Tibial nerve (tissue), 4 donors: ENCODE measurements at places on chromosomes 16 and 17. TPM values are rescaled to one million over a fixed set of nuclear protein-coding genes. Genes with fewer than 3 reads are reported as not detected.

GRCh38 chr16:1762879-1763520, 8.3 kb downstream of the NME3 start:
- DNase-seq = no peak

GRCh38 chr16:29111421-29111820, 126.6 kb downstream of the LAT start:
- no peak for DNase-seq

DNA sequence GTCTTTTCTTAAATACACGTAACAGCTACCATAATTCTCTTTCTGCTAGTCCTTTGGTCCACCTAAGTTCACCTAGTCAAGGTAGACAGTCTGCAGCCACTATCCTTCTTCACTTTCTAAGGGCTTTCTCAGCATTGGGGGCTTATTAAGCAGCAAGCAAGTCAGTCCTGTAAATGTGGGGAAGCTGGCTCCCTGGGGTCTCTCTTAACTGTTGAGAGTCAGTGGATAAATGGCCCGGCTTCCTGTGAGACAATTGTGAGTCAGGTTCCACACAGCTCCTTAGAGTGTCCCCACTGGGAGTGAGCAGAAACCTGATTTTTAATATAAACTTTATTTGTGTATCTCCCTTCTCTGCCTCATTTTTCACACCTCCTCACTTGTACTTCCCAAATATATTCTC, 132.1 kb downstream of the CDH13 start:
- DNase-seq = no peak

GRCh38 chr17:62216847-62217246, 151.8 kb upstream of the MED13 start:
- no peak for DNase-seq

DNA sequence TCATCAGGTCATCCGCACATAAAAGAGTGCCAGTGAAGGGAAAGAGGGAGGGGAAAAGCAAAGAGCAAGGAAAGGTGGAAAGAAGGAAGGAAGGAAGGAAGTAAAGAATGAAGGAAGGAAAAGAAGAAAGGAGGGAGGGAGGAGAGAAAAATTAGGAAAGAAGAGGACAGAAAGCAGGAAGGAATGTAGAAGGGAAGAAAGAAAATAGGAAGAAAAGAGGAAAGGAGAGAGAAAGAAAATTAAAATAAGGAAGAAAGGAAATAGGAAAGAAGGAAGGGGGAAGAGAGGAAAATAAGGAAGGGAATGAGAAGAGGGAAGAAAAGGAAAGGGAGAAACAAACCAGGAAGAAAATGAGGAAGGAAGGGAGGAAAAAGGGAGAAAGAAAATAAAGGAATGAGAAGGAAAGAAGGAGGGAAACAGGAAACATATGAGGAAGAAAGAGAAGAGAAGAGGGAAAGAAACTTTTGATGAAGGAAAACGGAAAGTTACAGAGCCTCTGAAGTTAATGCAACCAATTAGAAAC, 212.6 kb downstream of the XYLT1 start:
- DNase-seq = no peak

GRCh38 chr17:33868899-33869298, 386.2 kb upstream of the CCL2 start:
- no peak for DNase-seq

DNA sequence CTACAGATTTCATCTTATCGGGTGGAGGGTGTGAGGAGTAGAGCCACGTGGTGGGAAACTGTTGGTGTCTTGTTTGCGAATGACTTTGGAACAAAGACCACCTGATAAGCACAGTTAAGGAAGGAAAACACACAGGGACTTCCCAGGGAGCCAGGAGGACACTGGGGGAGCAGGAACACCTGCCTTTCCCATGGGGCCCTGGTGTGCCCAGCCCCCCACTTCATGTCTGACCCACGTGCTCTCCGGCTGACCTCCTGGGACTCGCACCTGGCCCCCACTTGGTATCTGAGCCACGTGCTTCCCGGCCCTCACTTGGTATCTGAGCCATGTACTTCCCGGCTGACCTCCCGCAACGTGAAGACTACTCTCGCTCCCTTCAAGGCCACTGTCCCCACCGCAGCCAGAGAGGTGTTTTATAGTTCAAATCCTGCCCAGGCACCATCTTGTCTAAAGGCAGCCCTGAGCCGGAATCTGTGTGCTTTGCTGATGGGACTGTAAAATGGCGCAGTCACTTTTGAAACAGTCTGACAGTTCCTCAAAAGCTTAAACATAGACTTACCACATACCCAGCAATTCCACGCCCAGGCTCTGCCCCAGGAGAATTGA, 5.4 kb upstream of the CSNK1D start:
- DNase-seq = no peak

GRCh38 chr17:79100405-79100804, 25.8 kb downstream of the ENGASE start:
- no peak for DNase-seq

DNA sequence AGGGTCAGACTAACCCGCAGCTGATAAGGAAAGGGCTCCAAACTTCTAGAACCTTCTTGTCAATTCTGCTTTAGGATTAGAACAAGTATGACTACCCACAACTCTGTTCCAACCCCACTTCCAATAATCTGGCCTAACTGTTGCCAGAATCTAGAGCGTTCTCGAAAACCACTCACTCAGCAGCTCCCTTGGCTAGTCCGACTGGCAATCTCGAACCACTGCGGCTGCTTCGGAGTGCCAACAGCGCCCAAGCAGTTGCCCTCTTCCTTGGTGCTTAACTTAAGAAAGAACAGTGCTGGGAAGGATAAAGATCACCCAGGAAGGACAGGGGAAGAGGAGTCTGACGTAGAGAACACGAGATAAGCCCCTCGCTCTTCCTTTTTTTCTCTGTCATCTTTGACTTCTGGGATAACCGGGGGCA, 818 bp downstream of the DNAJC7 start:
- no peak for DNase-seq

- DNase-seq = peak; percentile 30
Observed at GRCh38 chr17:3012926-3013581, 50.4 kb downstream of the OR1D5 start.

DNA sequence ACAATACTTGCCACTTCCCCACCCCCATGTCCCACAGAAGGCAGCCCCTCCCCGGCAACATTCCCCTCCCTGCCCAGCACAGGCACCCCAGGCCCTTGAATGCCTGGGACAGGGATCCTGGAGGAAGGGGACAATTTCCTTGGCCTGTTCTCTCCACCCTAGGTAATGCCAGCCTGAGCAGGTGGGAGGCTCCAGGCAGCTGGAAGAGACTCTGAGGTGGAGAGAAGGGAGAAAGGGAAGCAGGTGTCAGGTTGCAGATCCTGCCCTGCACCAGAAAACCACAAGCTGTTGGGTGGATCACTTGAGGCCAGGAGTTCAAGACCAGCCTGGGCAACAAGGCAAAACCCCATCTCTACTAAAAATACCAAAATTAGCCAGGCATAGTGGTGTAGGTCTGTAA, 8.9 kb downstream of the MPP2 start:
- no peak for DNase-seq

DNA sequence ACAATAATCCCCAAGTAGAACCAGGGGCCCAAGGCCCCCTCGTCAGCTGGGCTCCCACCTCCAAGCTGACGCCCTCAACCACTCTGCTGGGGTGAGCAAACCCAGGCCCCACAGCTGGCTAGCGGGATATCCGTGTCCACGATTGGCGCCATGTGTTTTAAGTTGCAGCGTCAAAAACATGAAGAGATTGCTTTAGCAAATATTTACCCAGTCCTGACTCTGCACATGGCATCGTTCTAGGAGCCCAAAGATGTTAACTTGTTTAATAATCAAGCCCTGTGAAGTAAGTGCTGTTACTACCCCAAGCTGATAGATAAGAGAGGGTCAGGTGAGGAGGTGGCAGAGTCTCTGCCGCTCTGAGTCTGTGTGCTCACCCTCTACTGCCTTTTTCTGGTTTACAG, 344 bp upstream of the SEPTIN12 start:
- DNase-seq = no peak

DNA sequence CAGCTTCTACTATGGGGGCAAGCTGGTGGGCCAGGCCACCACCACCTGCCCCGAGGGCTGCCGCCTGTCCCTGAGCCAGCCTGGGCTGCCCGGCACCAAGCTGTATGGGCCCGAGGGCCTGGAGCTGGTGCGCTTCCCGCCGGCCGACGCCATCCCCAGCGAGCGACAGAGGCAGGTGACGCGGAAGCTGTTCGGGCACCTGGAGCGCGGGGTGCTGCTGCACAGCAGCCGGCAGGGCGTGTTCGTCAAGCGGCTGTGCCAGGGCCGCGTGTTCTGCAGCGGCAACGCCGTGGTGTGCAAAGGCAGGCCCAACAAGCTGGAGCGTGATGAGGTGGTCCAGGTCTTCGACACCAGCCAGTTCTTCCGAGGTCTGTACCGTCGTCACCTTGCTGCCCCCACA, 19.5 kb downstream of the IRF8 start:
- no peak for DNase-seq

DNA sequence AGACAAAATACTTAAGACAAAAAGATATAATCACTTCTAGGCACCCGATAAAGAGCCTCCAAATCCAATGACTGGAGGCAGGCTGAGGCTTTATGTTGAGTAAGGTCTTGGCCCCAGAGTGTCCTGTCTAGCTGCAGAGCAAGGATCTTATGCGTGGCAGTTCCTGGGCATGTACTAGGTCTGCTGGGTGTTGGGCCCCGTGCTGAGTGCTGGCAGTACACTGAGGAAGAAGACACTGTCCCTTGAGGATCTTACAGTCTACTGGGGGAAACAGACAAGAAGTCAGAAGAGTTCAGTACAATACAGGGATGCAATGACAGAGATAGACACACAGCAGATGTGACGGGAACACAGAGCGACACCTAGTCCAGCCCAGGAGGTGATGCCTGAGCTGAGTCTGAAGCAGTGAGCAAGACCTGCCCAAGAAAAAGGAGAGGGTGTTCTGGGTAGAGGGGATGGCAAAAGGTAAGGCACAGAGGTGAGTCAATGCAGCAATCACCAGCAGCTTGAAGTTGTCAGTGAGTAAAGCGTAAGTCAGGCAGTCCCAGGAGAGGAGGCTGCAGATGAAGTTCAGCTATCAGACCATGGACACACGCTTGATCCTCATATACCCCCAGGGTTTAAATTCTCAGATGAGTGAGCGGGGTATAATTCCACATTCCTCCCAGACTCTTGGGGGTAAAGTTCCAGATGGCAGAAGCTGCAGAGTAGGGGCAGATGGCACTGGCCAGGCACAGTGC, 18.1 kb downstream of the MAP3K14 start:
- DNase-seq = no peak

- no peak for DNase-seq
Observed at GRCh38 chr16:22397464-22397863, 23.0 kb upstream of the CDR2 start.

DNA sequence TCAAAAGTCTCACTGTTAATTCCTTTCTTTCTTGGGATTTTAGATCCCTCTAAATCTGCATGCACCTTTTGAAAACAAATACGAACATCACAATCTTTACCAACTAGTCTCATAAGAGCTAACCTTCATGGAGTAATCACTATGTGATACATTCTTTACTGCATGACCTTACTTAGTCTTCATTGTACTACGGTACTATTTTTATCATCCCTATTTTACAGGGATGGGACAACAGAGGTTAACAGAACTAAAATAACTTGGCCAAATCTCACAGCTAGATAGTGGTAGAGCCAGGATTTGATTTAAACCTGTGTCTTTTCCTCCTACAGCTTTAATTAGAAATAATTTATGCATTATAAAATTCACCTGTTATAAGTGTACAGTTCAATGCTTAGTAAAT, 32.9 kb upstream of the TAOK1 start:
- DNase-seq = no peak

- no peak for DNase-seq
Observed at GRCh38 chr17:59512844-59513385, 52.5 kb upstream of the DHX40 start.

DNA sequence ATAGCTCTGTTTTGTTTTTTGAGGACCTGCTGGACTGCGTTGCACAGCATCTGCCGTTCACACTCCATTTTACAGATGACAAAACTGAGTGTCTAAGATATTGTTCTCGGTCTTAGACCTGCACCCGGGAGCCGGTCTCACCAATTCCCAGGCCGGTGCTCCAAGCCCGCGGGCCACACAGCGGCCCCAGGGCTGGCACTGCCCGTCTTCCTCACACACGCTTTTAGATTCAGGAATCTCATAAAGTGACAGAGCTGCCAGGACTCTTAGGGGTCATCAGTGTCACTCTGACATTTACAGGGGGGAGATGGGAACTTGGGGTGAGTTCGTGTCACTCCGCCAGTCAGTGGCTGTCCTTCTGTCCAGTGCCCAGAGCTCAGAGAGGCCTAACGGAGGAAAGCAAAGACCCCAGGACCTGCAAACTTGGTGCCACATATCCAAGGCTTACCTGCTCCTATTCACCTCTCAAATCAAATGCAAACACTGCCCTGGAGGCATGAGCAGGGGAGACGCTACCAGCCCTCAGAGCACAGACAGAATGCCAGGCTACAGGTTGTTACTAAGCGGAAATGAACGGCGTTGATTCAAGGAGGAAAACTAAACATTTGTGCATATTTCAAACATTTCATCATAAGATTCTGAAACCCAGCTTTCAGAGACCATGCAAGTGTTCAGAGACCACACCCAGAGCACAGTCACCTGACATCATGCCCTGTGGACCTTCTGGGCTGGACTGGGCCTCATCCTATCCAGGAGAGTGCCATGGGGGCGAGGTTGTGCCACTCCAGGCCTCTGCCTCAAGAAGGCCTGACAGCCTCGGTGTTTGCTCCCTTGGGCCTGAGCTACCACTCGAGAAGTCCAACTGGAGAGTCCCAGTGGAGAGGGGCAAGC, 29.5 kb downstream of the TNFRSF13B start:
- DNase-seq = no peak

DNA sequence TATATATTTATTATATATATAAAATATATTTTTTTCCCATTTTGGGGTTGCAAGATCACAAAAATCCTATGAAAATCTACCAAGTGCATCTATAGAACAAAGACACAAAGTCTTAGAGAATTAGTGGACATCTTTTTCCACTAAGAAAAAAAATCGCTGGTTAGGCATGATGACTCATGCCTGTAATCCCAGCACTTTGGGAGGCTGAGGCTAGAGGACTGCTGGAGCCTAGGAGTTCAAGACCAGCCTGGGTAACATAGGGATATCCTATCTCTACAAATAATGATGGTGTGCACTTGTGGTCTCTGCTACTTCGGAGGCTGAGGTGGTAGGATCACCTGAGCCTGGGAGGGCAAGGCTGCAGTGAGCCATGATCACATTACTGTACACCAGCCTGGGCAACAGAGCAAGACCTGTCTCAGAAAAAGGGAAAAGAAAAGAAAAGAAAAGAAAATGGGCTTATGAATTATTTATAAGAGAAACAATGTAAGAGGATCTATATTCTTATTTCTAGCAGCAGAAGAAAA, 185.1 kb upstream of the PSMD7 start:
- DNase-seq = no peak

Gene KCTD19
- 0.30 TPM for total RNA-seq

Gene MRC2
- total RNA-seq = 117 TPM

Gene TPSAB1
- total RNA-seq = 67.7 TPM

Gene GFOD2
- 21.0 TPM for total RNA-seq

Gene SRCIN1
- 0.78 TPM for total RNA-seq

Gene DDX52
- 26.1 TPM for total RNA-seq

Gene TUBB3
- not detected for total RNA-seq
